Endothelial cell of umbilical vein (primary cell): ENCODE measurements at places on chromosomes 13 and 19. TPM values are rescaled to one million over a fixed set of nuclear protein-coding genes. Genes with fewer than 3 reads are reported as not detected.

ATP4B gene
- not detected in 2 replicates for total RNA-seq

- peak; percentile 50 for DNase-seq
- no peaks in the 10 kb centered on the region for H3K27me3 ChIP-seq
- H3K4me3 ChIP-seq = peak overlapping the region; percentile 2
- H3K27ac ChIP-seq = no peak overlapping the region
- H3K36me3 ChIP-seq = no peaks in the 10 kb centered on the region
- peaks cover 3% of the 10 kb centered on the region for H3K4me1 ChIP-seq
These were observed 12.0 kb downstream of the BCAM start for GRCh38 chr19:44820648-44821609.

DNA sequence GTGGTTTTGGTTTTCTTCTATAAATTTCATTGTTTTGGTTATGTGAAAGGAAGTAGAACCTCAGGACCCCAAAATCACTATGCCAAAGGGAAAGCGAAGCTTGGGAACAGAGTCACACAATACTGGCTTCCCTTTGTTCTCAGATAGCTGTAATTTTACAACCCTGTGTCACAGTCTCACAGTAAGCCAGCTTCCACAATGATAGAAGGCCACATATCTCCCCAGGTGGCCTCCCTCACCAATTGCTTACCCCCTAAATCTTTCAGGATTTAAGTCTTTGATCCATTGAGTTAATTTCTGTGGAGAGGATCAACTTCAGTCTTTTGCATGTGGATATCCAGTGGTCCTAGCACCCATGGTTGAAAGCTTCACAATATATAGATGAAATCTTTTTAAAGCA lies 58.7 kb downstream of the SLC15A1 start:
- no peaks in the 10 kb centered on the region for H3K4me1 ChIP-seq
- no peak overlapping the region for H3K27ac ChIP-seq
- peaks cover 8% of the 10 kb centered on the region for H3K27me3 ChIP-seq
- DNase-seq = no peak
- no peak overlapping the region for H3K4me3 ChIP-seq

- H3K4me3 ChIP-seq = no peak overlapping the region
- peaks cover 28% of the 10 kb centered on the region for H3K4me1 ChIP-seq
- DNase-seq = peak; percentile 76
- no peaks in the 10 kb centered on the region for H3K27me3 ChIP-seq
- H3K36me3 ChIP-seq = no peaks in the 10 kb centered on the region
These were observed 4.5 kb downstream of the BICRA start for GRCh38 chr19:47613165-47614020.

DNA sequence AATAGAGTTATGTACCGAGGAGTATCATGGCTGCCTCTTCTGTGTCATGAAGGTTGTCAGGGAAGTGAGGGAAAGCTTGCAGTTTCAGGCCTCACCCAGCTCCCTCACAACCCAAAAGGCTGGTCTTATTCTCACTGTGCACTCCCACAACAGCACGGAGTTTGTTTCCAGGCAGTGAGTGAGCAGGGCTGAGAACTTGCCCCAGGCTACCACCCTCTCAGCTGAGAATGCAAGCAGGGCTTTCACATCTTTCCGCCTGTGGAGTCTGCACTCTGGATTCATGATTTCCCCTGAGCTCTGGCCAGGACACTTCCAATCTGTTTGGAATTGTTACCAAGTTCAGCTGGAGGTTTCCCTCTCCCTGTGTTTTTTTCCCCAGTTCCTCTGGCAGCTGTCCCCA lies 2284.7 kb upstream of the PCDH20 start:
- peak; percentile 1 for DNase-seq
- H3K4me1 ChIP-seq = no peaks in the 10 kb centered on the region
- H3K36me3 ChIP-seq = no peaks in the 10 kb centered on the region
- no peak overlapping the region for H3K27ac ChIP-seq
- no peaks in the 10 kb centered on the region for H3K27me3 ChIP-seq

- no peaks in the 10 kb centered on the region for H3K36me3 ChIP-seq
- no peak for DNase-seq
- H3K27ac ChIP-seq = no peak overlapping the region
- no peak overlapping the region for H3K4me3 ChIP-seq
- no peaks in the 10 kb centered on the region for H3K4me1 ChIP-seq
These were observed 108.1 kb upstream of the GJB6 start for GRCh38 chr13:20340136-20340758.
